ENCODE measurements at places on chromosomes 13 and 19.

GRCh38 chr19:58352760-58353671 lies at the start of gene A1BG:
TSS of gene A1BG (minus strand) at chr19:58353492. CDS start at chr19:58353437, 55 bp downstream.
- DNase-seq = no peak

DNA sequence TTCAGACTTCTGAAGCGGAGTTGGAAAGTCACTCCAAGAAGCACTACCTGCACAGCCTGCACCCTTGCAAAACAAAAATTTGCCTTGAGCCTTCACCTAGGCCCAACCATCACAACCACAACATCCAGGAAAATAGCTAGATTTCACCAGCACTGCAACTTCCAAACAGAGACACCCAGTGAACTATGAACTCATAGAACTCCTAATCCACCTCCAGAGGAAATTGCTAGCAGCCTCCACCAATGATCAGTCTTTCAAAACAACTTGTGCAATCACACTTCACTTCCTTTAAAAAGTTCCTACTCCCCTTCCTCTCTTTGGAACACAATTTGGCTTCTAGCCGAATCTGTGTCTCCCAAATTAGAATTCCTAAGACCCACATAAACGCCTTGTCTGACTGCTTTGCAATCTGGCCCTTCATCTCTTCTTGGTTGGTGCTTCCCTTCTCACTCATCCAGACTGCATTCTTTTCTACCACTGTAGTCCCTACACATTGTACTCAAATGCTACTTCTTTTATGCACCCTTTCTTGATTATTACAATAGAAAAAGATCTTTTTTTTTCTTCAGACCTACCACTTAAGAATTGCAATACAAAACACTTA lies 489.2 kb upstream of the ARGLU1 start:
- DNase-seq = no peak

- no peak for DNase-seq
These were observed 71.7 kb upstream of the SOX21 start for GRCh38 chr13:94784066-94784465.

- DNase-seq = peak; percentile 59
These were observed 211.0 kb downstream of the SLC7A1 start for GRCh38 chr13:29384466-29384865.

GRCh38 chr13:91792054-91792453 lies 393.6 kb downstream of the GPC5 start:
- no peak for DNase-seq

DNA sequence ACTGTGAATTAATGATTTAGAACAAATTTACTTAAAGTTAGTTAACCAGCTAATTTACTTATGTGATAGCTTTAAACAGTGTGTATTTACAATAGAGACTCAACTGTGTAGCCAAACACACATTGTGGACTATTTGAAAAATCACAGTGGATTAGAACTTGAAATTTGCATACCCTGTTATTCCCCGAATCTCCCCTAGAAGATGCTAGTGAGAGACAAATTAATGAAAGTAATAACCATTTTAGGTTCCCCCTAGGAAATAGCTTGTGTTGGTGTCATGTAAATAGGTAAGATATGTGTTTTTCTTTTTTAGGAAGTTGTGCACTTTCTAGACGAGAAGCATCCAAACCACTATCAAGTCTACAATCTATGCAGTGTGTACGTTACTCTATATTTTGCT lies 98.5 kb downstream of the C1QTNF9 start:
- DNase-seq = no peak

GRCh38 chr13:98783856-98784478 lies 31.5 kb upstream of the SLC15A1 start:
- DNase-seq = no peak

- DNase-seq = peak; percentile 27
These were observed at the start of gene MEDAG for GRCh38 chr13:30905932-30906383. TSS of gene MEDAG (plus strand) at chr13:30906271. CDS start at chr13:30906516, 245 bp downstream.

DNA sequence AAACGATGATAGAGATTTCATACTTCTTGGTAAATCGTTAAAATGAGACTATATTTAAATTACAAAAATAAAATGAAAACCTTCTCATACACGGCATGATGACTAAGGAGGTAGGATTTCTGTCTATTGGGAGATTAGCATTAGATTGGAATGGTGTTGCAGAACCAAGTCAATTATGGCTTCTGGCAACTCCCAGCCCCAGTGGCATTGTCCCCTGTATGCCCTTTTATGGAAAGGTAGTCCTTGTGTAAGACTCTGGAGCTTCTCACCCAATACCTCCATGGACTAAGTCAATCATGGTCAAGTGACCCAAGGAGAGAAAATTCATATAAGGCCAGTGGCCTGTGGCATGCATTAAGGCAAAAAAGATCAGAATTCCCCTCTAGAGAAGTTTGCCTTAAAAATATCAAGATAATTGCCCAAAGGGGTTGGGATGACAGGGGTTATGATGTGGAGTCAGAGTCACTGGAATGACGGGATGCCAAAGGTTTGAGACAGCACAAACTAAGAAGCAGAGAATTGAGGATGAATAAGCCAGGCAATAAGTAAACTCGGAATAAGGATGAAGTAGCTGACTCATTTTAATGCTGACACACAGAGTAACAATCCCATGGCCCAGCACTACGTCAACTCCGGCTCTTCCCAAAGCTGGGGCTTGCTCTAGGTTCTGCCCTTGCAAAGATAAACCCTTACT lies 57.8 kb upstream of the POSTN start:
- no peak for DNase-seq

- DNase-seq = no peak
These were observed 3.9 kb downstream of the PIH1D1 start for GRCh38 chr19:49447485-49448431.

DNA sequence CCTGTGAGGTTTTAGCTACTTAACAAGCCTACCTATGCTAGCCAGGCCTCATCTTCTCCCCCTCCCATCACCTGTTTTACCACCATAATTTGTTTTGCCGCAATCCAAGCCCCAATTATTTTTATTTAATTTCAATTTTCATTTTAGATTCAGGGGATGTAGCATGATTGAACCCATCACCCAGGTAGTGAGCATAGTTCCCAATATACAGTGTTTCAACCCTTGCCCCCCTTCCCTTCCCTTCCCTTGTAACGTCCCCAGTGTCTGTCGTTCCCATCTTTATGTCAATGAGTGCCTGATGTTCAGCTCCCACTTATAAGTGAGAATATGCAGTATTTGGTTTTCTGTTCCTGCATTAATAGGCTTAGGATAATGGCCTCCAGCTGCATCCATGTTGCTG lies 885.0 kb downstream of the UQCRFS1 start:
- DNase-seq = no peak

- DNase-seq = no peak
These were observed 67.5 kb downstream of the B3GLCT start for GRCh38 chr13:31267126-31267784.

DNA sequence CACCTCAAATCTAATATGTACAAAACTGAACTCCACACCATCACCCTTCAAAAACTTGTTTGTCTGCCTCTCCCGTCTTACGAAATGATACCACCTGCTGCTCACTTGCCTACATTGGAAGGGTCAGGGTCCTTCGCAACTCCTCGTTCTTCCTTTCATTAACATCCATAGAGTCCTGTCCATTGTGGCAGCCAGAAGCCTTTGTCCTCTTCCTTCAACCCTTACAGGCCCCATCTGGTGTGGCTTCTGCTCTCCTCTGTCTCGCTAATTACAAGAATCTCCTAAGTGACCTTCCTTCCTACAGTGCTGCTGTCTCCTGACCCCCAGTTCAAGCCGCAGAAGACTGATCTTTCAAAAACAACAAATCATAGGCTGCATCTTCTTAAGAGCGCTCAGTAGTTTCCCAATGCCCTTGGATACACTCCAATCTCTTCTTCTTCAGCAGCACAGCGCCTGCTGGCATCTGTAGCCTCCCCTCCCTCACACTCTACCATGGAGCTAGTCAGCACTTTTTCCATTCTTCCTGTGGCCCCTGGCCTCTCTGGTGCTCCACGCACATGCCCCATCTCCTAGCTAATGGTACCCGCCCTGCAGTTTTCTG lies 382.7 kb downstream of the LIG4 start:
- DNase-seq = no peak

DNA sequence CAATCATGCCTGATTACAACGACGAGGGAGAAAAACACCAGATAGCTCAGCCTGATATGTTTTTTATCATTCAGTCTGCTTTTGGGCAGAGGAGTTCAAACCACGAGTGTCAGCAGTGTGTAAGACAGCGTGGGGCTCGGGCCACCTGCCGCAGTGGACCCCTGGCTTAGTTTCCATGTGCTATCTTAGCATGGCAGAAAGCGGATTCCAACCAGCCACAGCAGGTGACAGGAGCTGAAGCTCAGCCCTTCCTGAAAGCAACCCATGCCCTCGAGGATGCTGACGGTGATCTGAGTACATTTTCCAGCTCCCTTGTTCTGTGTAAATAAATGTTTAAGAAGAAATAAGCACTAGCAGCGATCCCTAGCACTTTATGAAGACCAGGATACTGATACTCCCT lies 32.2 kb upstream of the MBNL2 start:
- DNase-seq = no peak

- no peak for DNase-seq
These were observed 338.6 kb downstream of the KCNRG start for GRCh38 chr13:50353651-50354415.

GRCh38 chr19:40279761-40280607 lies 5.2 kb downstream of the AKT2 start:
- DNase-seq = no peak

GRCh38 chr13:58300224-58300623 lies 668.7 kb downstream of the PCDH17 start:
- no peak for DNase-seq

- DNase-seq = no peak
These were observed 13.9 kb upstream of the GNA11 start for GRCh38 chr19:3080286-3080685.

- no peak for DNase-seq
These were observed 14.4 kb downstream of the TDRD3 start for GRCh38 chr13:60411464-60411863.

DNA sequence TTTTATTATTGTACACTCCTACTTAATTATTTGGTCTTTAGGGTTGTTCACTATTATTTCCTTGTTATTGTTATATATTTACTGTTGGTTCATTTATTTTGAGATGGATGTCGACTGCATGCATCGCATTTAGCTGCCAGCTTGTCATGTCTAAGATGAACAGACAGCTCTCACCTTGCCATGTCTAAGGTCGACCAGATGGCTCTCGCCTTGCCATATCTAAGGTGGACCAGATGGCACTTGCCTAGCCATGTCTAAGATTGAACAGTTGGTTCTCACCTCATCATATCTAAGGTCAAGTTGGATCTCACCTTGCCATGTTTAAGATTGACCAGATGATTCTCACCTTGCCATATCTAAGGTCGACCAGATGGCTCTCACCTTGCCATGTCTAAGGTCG lies 1440.9 kb downstream of the UQCRFS1 start:
- DNase-seq = no peak

DNA sequence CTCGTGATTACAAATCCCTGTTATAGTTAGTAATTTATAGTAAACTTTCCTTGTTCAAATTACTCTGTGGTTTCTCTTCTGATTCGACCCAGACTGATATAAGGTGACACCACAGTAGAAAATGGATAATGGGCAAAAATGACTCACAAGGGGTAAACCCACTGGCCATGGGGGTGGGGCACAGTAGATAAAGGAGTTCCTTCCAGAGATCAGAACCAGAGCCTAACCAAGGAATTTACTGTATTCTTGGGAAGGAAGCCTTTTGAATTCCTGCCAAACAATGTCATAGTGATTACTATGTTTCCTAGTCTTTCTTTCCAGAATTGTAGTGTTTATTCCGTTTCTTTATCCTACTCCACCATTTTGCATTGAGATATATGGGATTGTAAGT lies 21.9 kb downstream of the MIR17HG start:
- no peak for DNase-seq

- no peak for DNase-seq
These were observed 10.8 kb upstream of the PRKD2 start for GRCh38 chr19:46727757-46728156.

DNA sequence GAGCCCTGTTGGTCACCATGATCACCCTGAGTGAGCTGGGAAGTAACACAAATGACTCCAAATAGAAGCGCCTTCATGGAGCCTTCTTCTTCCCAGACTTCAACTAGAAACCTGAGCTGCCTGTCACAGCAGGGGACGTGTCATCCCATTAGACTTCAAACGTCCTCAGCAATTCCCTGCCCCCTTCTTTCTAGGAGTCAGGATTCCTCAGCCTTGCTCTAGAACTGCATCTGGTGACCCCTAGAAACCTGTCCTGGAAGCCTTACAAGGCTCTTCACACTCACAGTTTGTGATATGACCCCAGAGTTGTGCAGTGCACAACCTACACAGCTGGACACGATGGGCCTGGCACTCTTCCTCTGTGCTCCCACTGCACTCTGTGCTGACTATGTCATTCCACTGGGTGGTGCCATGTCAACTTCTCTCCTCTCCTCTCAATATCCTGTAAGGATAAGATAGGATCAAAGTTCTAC lies 23.6 kb upstream of the TTYH1 start:
- DNase-seq = no peak

DNA sequence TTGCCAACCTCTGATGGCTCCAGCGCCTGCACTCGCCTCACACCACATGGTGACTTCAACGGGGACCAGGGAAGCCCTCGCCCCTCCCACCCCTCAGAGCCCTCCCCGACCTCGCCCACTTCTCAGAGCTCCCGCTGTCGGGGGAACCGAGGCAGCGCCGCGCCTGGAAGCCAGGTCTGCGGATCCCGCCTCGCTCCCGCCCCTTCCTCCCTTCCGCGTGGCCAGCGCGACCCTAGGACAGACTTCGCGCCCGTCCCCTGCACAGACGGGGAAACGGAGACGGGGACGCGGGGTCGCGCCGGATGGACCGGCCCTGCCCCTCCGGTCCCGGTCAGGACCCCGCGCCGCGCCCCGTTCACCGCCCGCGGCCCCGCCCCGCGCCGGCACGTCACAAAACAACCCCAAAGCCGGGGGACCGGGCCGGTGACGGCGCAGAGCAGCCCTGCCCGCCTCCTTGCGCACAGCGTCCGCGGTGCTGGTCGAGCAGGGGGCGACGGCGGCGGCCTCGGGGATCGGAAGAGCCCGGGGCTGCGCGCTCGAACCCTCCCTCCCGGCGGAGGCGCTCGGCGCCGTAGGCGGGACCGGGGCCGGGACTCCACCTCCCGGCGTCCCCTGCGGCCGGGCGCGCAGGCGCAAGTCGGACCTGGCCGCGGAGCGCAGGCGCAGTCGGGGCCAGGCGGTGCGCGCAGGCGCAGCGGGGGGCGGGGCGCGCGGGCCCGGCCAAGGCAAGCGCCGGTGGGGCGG lies 379 bp upstream of the CDC34 start:
- peak; percentile 91 for DNase-seq

- DNase-seq = no peak
These were observed 124.9 kb downstream of the CRYL1 start for GRCh38 chr13:20400774-20401173.

DNA sequence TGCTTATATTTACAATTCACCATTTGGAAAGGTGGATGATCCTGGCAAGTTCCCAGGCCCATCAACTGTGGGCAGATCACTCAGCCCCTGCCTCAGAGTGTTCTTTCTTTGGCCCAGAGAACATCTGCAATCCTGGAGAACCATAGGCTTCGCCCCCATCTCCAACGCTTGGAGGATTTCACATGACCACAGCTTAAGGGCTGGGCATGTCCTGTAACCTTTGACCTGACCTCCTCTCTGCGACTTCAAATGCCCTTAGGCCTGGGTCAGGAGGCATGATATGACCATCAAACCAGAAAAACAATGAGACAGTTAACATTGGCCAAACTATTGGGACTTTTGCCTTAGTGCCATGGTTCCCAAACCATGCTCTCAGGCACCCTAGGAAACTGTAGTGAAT lies 7.2 kb upstream of the MBNL2 start:
- no peak for DNase-seq
